ENCODE measurements at places on chromosomes 13 and 19.

DNA sequence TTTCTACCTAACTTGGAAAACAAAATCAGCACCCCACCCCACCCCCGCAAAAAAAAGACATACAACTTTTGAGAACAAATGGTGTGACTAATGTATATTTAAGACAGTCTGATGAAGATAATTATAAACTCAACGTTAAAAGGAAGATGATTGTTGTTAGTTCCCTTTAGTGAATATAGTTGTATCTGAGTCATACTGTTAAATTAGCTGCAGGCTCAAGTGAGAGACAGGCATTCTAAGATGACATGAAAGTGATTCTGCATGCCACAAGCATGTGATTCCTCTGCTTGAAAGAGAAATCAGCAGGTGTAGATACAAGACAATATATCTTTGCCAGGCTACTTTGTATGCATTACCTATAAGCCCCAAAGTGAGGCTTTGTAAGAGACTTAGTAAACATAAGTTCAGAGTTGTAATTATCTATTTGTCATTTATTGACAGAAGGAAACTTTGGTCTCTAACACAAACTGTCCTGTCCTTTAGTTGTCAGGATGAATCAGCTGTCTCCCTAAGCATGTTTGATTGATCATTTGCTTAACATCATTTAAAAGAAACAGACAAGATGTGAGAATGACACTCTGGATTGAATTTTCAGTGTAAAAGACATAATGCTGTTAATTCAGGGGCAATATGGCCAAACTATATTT is 319.4 kb upstream of the HTR2A start:
- no peak for DNase-seq

GRCh38 chr19:38043649-38044144 is 136.7 kb downstream of the SIPA1L3 start:
- no peak for DNase-seq

- peak; percentile 91 for DNase-seq
Observed at GRCh38 chr19:17686592-17687024, 1.5 kb downstream of the UNC13A start.

DNA sequence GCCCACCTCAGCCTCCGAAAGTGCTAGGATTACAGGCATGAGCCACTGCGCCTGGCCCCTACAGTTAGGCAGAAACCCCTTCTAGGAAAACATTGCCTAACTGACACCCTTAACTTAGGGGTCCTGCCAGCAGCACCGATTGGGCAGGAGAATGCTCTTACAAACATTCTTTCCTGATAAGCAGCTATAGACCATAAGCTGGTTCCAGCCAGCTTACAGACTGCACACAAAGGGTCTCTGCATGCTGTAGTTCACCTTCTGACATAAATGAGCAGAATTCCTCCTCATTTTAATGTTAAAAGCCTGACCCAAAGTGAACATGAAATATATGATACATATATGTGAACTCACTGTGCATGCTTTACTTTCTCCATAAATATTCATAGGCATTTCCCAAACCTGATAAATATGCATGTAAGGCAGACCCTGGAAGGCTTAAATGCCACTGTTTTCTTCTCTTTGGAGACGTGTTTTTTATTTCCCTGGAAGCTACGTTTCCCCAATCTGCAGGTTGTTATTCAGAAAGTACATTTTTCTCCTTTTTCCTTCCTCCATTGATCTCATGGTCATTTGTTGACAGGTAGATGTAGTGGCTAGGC is 48.5 kb upstream of the KL start:
- DNase-seq, result no peak

GRCh38 chr13:46179491-46179908 is 2.5 kb downstream of the LCP1 start:
- DNase-seq, result no peak

DNA sequence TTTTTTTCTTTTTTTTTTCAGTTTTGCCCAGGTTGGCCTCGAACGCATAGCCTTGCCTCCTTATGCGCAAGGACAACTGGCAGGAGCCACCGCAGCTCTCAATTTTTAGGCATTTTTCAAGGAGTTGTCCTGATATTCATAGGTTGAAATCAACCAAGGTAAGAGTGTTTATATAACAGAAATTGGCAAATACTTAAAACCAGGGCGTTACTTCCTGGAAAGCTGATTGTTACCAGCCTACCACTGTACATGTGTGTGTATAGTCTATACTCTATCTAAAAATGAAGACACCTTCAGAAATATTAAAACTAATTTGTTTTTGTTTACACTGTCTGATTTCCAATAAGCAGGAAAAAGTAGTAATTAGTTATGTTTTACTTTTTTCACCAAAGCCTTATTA is 39.2 kb downstream of the GPC6 start:
- DNase-seq, result no peak
